ENCODE measurements at places on chromosomes 1 and 21. TPM values are rescaled to one million over a fixed set of nuclear protein-coding genes. Genes with fewer than 3 reads are reported as not detected.

GRCh38 chr1:102838016-102838415, 270.3 kb downstream of the COL11A1 start:
- no peak overlapping the region for H3K4me3 ChIP-seq
- DNase-seq = no peak
- no peaks in the 10 kb centered on the region for H3K4me1 ChIP-seq
- H3K27ac ChIP-seq = no peak overlapping the region

GRCh38 chr1:116157096-116157495, 45.9 kb downstream of the MAB21L3 start:
- H3K27me3 ChIP-seq = no peaks in the 10 kb centered on the region
- no peak overlapping the region for H3K27ac ChIP-seq
- H3K4me1 ChIP-seq = peaks cover 3% of the 10 kb centered on the region

- H3K4me1 ChIP-seq = peaks cover 13% of the 10 kb centered on the region
- no peak overlapping the region for H3K4me3 ChIP-seq
- H3K36me3 ChIP-seq = peaks cover 6% of the 10 kb centered on the region
These were observed 34.5 kb downstream of the AGPAT3 start for GRCh38 chr21:43899307-43900077.

LPAR3 gene
- polyA plus RNA-seq = 8.4 TPM

PDE9A gene
- 7.0 TPM for polyA plus RNA-seq

SMPDL3B gene
- polyA plus RNA-seq = not detected

DPT gene
- polyA plus RNA-seq = 74.1 TPM
